HT-29 (cell line): ENCODE measurements at places on chromosomes 5 and 9.

DNA sequence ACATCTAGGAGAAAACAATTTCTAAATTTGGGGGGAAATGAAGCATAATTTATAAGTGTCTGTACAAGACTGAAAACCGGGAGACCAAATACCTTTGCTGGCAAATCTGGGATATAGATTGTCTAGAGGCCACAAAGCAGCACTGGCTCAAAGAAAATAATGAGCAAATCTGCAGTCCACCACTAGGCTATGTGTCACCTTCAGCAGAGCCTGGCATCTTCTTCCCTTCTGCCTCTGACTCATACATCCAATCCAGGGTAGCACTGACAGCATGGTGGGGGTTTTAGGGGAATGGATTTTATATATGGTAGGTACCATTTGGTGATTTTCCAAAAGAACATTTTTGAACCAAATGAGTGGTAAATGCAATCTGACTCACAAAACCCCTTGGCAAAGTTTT, 12.8 kb downstream of the FAM81B start:
- no peak for DNase-seq

DNA sequence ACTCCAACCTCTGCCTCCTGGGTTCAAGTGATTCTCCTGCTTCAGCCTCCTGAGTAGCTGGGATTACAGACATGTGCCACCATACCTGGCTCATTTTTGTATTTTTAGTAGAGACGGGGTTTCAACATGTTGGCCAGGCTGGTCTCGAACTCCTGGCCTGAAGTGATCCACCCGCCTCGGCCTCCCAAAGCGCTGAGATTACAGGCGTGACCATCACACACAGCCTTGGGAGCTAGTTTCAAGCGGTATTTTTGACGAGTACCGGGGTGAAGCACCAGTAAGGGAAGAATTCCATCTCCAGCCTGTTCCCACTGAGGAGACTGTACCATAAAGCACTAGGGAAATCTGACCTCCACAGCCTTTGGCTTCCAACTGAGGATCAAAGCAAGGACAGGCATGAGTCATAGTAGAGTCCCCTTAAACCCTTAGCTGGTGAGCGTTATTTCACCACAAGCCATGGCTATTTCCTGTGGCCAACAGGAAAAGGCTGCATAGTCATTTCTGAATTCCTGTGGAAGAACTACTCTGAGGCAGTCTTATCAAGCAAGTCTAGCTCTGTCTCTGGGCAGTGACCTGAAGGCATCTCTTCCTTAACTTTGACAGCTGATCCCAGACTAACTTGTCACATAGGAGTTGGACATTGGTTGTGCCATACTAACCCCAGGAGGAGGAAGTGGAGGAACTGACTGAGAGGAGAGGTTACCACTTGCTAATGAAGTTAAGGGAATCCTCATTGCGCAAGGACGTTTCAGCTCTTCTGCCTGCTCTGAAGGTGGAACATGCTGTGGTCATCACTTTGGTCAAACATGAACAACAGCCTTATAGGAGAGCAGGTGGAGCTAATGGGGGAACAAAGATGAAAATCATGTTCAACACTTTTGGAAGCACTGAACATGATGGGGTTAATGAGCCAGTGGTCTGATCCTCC, 85.8 kb upstream of the DMRT1 start:
- peak; percentile 52 for DNase-seq

DNA sequence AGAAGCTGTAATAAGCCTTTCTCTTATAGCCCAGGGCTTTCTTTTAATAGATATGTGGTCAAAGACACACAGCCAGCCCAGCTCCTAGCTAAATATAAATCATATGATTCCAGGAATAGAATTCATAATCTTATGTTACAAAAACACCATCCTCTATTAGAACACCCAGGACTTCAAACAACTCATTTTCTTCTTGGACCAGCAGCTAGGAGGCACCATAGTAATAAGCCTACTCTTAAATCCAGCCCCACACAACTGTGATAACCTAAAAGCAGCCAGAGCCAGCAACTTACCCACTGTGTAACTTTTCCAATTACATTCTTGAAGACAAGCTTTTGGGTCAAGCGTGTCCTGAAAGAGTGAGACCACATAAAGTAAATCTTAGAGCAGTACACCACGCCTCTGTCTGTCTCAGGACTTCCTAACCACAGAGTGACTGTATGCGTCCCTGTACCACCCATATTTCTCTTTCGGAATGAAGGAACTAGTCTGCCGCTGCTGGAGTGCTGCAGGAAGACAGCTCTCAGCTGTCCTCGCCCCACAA, 223.8 kb downstream of the TLE1 start:
- DNase-seq = peak; percentile 17

DNA sequence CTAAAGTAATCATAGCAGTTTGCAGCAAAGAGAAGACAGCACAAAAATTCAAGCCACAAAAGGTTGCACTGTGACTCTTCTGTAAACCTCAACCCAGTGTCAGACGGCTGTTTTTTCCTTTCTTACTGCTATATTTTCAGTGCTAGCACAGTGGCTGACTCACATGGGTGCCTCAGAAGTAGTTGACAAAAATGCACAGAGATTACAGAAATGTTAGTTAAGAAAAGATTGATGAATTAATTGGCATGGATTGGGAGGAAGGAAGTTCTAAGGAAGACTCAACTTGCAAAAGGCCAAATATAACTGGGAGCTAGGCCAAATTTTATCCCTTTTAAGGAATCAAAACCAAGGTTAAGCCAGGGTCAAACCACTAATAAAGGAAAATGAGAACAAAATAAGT, 43.7 kb upstream of the ITGA1 start:
- no peak for DNase-seq

DNA sequence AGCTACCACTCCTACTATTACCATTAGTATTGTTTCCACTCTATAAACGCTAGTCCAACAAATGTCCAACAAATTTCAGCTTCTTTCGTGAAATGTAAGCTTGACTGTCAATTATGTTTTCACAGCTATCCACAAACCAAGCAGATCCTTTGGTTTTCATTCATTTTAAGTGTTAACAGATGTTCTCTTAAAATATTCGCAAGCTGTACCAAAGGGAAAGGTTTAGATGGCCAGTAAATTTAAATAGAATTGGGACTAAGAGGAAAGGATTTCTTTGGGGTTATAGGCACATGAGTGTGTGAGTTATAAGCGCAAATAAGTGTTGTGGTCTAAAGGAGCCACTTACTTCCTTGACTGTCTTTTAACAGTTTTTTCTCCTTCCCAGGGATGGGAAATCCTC, 136.8 kb upstream of the ADRA1B start:
- no peak for DNase-seq

GRCh38 chr9:135163023-135163780, 75.7 kb downstream of the OLFM1 start:
- DNase-seq = no peak

GRCh38 chr5:138635265-138635664, 60.1 kb upstream of the HSPA9 start:
- DNase-seq = no peak

DNA sequence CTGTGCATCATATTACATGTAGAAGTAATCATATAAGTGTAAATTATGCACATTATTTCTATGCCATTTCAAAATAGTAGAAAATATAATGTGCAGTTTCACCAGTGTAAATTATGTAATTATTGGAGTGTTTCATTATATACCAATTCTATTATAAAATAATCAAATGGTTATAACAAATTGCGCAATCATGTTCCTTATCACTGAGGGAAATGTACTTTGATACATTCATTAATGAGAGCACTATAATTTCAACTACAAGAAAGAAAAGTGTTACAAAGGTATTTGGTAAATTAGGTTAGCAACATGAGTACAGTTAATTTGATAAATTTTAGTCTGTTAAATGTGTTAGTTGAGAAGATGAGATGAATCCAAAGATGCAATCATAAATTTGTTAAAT, 421.5 kb upstream of the CDH10 start:
- no peak for DNase-seq

- no peak for DNase-seq
These were observed 3.4 kb upstream of the F12 start for GRCh38 chr5:177412603-177413233.
